Right lobe of liver (tissue), 6 donors: ENCODE measurements at places on chromosomes 11 and 22.
A peak's percentile ranks its signal among the peaks of the same experiment; 100 is the strongest.

GRCh38 chr11:3144296-3145205 is 20.6 kb downstream of the OSBPL5 start:
- no peak overlapping the region for H3K27ac ChIP-seq
- no peaks in the 10 kb centered on the region for H3K4me1 ChIP-seq
- no peak overlapping the region for H3K4me3 ChIP-seq
- no peaks in the 10 kb centered on the region for H3K36me3 ChIP-seq
- H3K27me3 ChIP-seq = no peaks in the 10 kb centered on the region

DNA sequence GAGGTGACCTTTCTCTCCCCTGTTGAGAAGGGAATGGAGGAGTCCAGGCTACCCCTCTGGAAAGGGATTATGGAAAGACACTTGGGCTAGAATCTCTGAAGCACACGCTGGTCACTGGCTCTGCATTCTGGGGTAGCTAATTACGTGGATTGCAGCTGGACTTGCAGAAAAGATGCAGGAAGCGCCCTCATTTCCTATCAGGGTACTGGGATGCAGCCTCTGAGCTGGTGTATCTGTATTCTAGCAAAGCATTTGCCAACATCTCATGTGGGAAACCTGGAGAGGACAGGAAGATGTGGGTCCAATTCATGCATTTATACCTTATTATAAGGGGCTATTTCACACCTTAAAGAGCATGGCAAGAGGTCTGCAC is 44.3 kb downstream of the CD82 start:
- DNase-seq = no peak
- H3K4me3 ChIP-seq = no peak overlapping the region
- no peaks in the 10 kb centered on the region for H3K27me3 ChIP-seq

DNA sequence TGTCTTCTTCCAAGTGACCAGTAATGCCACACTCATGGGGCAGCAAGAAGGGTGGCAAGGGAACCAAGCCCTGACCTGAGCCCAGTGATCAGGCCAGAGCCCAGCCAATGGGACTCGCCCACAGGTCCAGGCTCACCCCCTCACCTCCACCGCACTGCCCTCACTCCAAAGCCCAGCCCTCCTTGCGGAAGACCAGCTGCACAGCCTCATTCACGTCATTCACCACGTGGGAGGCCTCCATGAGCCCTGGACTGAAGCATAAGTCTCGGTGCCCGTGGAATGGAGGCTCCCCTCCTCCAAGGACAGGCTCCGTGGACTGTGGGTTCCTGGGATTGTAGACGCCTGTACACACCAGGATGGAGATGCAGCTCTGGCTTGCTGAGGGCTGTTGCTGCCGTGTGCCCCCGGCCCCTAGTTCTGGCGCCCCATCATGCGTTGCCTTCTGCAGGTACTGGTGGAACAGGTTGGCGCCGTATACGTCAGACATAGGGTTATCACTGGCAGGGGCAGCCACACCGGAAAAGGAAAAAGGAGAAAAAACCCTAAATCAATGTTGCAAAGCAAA is 16.8 kb upstream of the TMEM121B start:
- H3K27me3 ChIP-seq = no peaks in the 10 kb centered on the region
- DNase-seq = no peak
- H3K4me1 ChIP-seq = no peaks in the 10 kb centered on the region
- no peak overlapping the region for H3K4me3 ChIP-seq
- no peaks in the 10 kb centered on the region for H3K36me3 ChIP-seq

- H3K27me3 ChIP-seq = no peaks in the 10 kb centered on the region
- no peaks in the 10 kb centered on the region for H3K36me3 ChIP-seq
- peak overlapping the region; percentile 86 for H3K4me3 ChIP-seq
- peak overlapping the region; percentile 69 for H3K27ac ChIP-seq
- peaks cover 12% of the 10 kb centered on the region for H3K4me1 ChIP-seq
These were observed 524 bp upstream of the SLC25A17 start for GRCh38 chr22:40819599-40820140.

DNA sequence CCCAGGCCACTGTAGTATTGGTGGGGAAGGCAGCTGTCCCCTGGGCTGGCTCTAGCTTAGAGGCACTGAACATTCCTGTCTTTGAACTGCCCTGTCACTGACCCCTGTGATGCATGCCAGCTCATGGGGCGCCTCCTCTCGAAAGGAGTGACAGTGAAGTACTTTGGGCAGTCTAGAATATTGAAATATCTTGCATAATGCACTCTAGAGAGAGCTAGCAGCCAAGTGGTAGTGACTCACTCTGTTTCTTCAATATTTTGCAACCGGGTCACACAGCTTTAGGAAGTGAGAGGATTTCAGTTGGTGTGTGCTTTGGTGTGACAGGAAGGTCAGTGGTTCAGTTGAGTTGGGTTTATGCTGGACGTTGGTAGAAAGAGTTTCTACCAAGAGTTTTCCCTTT is 35.5 kb upstream of the ST14 start:
- no peak overlapping the region for H3K4me3 ChIP-seq
- H3K4me1 ChIP-seq = no peaks in the 10 kb centered on the region
- no peaks in the 10 kb centered on the region for H3K36me3 ChIP-seq
- H3K27ac ChIP-seq = peak overlapping the region; percentile 74

- H3K36me3 ChIP-seq = no peaks in the 10 kb centered on the region
- no peak overlapping the region for H3K4me3 ChIP-seq
- DNase-seq = no peak
- H3K27me3 ChIP-seq = no peaks in the 10 kb centered on the region
These were observed 3.3 kb downstream of the KDELR3 start for GRCh38 chr22:38471237-38471636.
